ENCODE measurements at places on chromosomes 3 and 15.
A peak's percentile ranks its signal among the peaks of the same experiment; 100 is the strongest.

GRCh38 chr3:24773798-24774197, 279.1 kb upstream of the THRB start:
- peak; percentile 69 for DNase-seq

DNA sequence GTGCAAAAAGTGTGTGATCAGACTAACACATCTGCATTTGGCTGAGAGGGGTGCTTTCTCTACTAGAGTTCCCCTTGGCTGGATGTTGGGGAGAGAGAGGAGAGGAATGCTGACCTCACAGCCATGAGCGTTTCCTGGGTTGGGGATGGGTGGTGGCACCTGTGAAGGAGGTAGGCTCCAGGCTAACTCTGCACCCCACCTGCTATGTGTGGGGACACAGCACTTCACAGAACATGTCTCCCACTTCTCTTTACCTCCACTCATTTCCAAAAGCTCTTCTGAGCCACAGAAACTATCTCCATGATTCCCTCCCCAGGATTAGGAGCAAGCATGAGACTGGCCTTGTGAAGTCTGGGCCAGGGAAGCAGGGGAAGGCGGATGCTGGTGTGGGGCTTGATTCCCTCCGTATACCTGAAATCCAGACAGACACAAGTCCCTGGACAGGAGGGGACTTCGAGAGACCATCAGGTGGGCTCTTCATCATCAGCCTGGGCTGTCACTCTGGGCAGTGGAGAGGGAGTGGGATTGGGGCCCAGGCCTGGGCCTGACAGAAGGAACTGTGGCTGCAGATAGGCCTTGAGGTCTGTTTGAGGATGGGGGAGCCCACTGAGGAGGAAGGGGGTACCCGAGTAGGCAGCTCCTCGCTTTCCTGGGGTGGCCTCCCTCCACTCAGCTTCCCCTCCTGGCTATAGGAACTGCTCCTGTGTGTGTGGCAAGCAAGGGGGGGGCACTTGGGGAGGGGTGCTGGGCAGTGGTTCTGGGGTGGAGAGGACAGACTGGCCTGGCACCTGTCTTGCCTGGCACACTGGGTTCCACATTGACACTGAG, 40.7 kb downstream of the FEM1B start:
- DNase-seq: no peak

DNA sequence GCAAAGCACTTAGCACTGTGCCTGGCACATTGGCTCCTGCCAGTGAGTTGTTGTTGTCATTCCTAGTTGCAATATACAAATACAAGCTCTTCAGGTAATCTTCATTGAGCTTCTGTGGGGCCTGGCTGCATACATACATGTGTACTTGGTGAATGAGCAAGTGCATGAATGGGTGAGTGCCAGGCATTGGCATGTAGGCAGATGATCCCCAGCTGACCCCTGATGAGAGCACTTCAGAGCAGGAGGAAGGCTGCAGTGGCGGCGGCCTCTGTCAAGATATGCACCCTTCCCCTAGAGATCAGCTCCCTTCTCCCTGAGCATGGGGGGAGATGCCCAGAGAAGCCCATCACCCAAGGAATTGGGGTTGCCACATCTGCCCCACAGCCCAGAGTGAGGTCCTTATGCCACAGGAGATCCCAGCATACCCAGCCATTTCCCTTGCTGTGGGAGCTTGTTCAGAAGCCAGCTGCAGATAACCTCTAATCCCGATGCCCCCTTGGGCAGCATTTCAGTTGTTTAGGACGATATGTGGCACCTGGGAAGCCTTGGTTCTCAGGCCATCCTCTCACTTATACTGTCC, 8.8 kb downstream of the CACNA2D3 start:
- no peak for DNase-seq

- no peak for DNase-seq
These were observed 698.7 kb downstream of the FHIT start for GRCh38 chr3:60552581-60552980.

GRCh38 chr15:42145546-42146455, 10.6 kb downstream of the PLA2G4F start:
- DNase-seq: no peak

DNA sequence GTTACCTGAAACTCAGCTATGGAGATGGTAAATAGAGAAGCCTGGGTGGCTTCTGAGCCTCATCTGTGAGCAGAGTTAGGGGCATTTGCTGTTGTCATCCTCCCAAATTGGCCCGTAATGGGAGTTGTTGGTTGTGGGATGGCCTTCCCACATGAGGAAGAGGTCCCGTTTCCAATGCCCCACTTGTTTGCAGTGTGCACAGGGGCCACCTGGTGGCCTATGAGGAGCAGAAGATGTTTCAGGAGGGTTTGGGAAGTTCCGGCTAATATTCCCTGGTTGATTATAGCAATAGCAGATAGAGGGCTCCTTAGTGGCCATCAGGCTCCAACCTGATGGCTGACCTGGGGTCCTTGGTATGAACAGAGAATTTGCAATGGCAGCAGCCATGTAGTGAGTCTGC, 1546.5 kb downstream of the OTOL1 start:
- DNase-seq: peak; percentile 0

DNA sequence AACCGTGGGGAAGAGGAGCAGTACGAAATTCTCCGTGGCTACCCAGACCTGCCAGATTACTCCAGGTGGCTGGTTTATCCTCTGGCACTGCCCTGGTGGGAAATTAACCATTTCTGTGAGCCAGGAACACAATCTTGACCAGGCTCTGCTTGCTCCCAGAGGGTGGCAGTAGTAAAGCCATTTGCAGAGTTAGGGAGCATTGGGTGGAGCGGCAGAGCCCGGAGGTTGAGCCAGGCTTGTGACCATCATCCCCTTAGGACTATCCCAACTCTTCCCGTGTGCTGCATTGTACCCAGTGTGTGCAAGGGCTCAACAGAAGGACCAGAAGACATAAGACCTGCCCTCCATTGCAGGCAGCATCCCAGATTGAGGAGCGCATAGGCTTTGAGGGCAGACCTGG, 5.3 kb downstream of the KNG1 start:
- DNase-seq: no peak

DNA sequence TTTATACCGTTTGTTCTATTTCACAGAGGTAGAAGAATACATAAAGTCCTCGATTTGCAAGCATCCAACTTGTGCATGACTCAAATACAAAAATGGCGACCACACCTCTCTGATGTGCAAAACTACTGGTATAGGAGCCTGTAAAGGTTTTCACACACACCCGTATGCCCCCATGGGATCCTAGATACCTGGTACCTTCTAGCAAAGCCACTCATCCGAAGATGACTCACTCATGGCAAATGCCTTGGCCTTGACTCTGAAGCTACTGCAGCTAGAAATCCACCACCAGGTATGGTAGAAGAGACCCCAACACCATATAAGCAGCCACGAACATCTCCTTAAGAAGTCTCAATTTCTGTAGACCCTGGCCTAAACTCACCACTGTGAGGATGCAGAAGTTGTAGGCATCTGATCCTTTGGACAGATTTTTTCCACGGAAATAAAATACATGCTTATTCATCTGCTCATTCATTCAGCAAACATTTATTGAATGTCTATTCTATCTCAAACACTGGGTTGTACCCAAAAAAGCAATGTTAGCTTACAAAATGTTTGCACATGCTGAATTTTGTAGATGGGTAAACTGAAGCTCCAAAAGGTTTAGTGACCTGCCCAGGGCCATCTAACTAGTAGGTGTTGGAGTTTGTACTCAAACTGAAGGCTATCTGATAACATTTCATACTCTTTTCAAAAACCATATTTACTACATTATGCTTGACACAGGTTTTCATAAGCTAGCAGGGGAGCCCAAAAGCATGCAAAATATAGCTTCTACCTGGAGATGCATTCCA, 158.8 kb downstream of the RORA start:
- DNase-seq: no peak

DNA sequence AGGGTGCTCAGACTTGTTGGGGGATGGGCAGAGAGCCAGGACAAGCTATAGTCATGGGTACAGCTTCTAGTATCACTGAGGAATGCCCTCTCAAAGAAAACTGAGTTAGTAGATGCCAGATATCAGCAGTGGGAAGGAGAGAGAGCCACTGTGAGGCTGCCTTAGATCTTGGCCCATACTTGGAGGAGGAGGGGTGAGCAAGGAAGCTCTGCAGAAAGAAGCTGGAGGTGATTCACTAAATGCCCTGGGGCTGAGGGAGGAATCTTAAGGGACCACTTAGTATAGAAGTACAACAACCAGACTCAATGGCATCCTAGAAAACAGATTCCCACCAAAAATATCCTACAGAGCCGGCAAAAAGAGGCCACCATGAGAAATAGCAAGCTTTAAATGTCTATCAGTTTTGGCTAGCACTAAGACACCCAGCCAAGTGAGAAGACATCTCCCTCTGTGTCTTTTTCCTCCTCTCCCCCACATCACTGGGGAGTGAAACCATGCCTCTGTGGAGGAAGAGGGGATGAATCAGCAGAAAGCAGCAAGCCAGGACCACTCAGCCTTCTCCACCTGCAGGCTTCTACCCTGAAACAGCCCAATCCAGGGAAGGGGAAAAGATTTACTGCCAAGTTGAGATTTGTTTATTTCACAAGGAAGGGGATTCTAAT, 282.5 kb upstream of the STT3B start:
- no peak for DNase-seq

DNA sequence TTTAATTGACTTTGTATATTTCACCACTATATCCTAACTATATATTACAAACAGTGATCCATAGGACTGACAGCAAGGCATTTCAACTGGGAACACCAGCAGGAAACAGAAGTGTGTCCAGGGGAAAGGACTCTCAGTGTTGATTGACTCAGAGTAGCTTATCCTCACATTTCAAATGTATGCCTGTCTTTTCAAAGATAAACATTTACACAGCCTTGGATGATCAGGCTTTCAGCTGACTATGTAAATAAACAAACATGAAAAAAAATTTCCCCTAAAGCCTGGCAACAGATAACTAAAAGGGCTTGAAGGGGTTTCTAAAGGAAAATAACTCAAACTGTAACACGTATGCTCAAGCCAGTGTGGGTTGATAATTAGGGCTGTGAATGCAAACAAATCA, 321.8 kb downstream of the TBC1D5 start:
- DNase-seq: no peak

DNA sequence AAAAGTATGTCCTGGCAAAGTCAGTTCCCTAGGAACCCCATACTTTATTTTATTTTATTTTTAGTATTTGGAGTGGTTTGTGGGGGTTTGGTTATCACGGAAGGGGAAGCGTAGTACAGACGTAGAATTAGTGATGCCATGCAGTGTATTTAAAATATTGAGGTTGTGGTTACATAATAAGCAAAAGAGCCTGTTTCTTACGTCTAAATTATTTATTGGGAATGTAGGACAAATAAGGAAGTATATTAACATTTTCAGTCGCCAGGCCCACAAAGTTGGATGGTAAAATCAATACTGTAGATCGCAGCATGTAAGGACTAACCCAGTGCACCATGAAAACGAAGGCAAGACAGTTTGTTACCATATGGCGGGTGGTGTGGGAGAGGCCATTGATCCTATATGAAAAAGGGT, 558 bp downstream of the DTWD1 start:
- DNase-seq: no peak

- no peak for DNase-seq
These were observed 93.7 kb downstream of the RAD18 start for GRCh38 chr3:8869613-8870012.

DNA sequence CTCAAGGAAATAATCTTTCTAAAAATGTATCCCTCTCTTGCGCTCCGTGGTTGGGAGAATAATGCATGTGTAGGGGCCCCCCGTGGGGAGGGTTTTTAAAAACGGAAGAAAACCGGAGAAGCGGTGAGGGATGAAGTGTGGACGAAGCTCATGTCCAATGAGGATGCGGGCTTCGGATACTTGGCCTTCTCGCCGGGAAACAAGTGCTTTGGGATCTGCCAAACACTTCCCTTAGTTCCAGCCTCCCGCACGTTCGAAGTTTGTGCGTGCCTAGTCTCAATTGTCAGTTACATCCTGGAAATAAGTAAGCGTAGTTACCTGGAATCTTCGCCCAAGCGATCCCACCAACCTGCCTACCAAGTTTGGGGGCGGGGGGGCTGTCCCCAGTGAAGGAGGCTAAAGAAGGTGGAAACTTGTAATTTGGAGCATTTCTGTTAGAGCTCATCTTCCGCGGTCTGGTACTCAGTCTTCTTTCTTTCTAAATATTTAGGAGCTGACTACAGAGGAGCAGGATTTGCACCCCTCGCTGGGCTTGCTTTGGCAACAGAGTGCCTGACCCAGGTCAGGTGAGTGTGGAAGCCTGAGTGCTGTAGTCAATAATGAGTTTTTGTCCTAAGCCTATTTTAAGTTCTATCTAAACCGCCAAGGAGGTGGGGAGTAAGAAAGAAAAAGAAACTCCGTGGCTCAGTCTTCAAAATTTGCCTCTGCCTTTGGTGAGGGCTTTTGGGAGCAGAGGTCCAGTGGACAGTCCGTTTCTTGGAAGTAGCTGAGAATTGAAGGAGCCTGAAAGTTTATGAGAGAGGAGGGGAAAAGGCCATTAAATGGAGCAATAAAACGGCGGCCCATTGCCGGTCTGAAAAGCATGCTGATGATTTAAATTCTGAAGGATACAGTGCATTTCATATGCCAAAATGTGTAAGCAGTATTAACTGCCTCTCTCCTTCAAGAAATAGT, 1.1 kb downstream of the ITPR1 start:
- no peak for DNase-seq

- no peak for DNase-seq
These were observed 8.5 kb upstream of the CHMP2B start for GRCh38 chr3:87218560-87218959.

DNA sequence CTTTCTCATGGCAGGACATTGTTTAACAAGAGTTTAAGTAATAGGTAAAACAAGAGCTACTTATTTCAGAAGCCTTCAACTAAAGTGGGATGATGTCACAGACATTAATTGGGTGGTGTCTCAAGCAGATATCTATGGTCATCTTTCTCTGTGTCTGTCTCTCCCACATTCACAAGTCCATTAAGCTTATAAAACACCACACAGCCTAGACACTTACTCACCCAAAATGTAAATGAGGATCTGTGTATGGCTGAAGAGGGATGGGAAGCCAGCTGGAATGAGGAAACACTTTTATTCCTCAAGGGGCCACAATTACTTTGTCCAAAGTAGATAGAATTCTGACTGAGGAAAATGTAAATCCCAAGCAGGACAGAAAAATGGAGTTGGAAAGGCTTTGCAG, 183.8 kb downstream of the THRB start:
- DNase-seq: no peak

GRCh38 chr3:143628971-143629370, 219.3 kb downstream of the SLC9A9 start:
- DNase-seq: no peak

DNA sequence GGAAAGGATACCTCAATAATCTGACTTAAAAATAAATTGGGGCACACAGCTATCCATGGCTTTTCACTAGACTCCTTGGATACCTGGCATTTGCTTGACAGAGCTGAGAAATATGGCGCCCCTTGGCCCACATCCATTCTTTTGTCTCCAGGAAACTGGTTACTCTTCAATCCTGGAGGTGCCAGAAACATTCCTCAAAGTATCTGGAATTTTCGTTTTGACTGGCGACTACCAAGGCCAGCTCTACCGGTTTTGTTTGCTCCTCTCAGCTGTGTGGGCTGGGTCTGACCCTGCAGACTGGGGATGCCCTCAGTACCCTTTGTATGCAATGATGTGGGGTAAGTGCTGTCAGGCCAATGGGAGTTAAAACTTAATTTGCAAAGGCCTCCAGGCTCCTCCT, 27.0 kb downstream of the KATNBL1 start:
- DNase-seq: peak; percentile 8

GRCh38 chr3:125185805-125186204, 26.7 kb downstream of the SLC12A8 start:
- DNase-seq: no peak

Measured in midbrain (tissue), 1 donor.